Activated CD4-positive, alpha-beta T cell treated with anti-CD3 and anti-CD28 coated beads, Interleukin-2, amount 10 ng/mL, durations not matched to agents 7 days and 5 days (primary cell): ENCODE measurements at places on chromosomes 7 and 10. TPM values are rescaled to one million over a fixed set of nuclear protein-coding genes. Genes with fewer than 3 reads are reported as not detected.

GRCh38 chr10:96324447-96324846, 20.2 kb downstream of the DNTT start:
- no peak for DNase-seq
- peaks cover 6% of the 10 kb centered on the region for H3K27me3 ChIP-seq
- no peak overlapping the region for H3K4me3 ChIP-seq

DNA sequence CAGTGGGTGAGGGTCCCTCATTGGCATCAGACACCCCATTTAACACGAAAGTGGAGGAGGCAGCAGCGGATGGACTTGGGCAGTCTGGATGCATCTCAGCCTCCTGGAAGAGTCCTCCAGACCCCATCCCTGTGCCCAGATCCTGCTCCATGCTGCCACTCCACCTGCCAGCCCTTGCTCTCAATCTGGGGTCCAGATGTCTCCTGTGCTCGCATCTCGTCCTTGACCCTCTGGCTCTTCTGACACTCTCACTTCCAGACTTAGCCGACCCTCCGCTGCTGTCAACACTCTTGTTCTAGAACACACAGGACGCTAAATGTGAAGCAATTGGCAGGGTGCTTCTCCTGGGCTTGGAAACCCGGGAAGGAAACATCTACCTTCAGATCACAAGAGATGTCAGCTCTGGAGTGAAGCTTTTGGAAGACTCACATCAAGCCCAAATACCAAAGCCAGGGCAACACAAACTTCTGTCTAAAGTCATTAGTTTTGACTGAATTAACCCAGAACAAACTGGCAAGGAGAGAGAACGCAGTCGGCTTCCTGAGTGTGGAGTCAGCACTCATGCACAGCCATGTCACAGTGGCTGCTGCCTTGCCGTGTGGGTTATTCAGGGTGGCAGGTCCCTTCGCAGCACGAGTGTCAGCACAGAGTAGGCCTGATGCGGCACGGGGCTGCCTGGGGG, 379.1 kb downstream of the TCERG1L start:
- no peaks in the 10 kb centered on the region for H3K27me3 ChIP-seq
- no peak overlapping the region for H3K4me3 ChIP-seq
- DNase-seq, result no peak
- no peaks in the 10 kb centered on the region for H3K4me1 ChIP-seq
- no peaks in the 10 kb centered on the region for H3K36me3 ChIP-seq

MAT1A gene
- not detected for total RNA-seq

HEPACAM2 gene
- total RNA-seq, result not detected
